ENCODE measurements at places on chromosomes 12 and 14. TPM values are rescaled to one million over a fixed set of nuclear protein-coding genes. Genes with fewer than 3 reads are reported as not detected.

Gene RNASE1
- total RNA-seq: 3.6 TPM

Gene AP5M1
- 18.9 TPM for total RNA-seq

Gene CMKLR1
- not detected for total RNA-seq

Gene TAPBPL
- 2.8 TPM for total RNA-seq

Gene MDGA2
- total RNA-seq: 0.33 TPM

GRCh38 chr12:77294016-77294415, 228.6 kb upstream of the E2F7 start:
- no peak for DNase-seq

- DNase-seq: no peak
Measured at GRCh38 chr12:28033538-28033915, 61.0 kb upstream of the PTHLH start.

Data from cardiac muscle cell (in vitro differentiated cells and primary cell).